Glutamatergic neuron (in vitro differentiated cells): ENCODE measurements at places on chromosomes 5 and 9. TPM values are rescaled to one million over a fixed set of nuclear protein-coding genes. Genes with fewer than 3 reads are reported as not detected.

DNA sequence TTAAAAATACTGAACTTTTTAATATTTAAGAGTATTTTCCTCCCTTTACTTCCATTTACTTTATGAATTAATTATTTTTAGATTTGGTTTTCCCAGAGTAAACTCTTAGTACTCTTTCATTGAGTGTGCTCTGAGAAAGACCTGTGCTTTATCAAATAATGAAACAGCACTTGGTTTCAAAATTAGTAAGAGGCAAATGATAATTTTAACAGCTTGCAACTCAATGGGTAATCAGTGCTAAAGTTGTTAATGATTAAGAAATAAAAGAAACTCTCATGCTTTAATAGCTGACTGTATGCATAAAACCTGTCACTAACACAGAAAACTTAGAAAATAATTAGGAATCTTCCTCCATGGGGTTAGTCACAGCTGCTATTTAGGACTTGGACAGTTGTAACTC is 244.4 kb downstream of the RFX3 start:
- peaks cover 19% of the 10 kb centered on the region for H3K4me1 ChIP-seq
- H3K36me3 ChIP-seq = no peaks in the 10 kb centered on the region
- H3K4me3 ChIP-seq = no peak overlapping the region
- H3K27me3 ChIP-seq = no peaks in the 10 kb centered on the region
- no peak for DNase-seq
- no peak overlapping the region for H3K27ac ChIP-seq

DNA sequence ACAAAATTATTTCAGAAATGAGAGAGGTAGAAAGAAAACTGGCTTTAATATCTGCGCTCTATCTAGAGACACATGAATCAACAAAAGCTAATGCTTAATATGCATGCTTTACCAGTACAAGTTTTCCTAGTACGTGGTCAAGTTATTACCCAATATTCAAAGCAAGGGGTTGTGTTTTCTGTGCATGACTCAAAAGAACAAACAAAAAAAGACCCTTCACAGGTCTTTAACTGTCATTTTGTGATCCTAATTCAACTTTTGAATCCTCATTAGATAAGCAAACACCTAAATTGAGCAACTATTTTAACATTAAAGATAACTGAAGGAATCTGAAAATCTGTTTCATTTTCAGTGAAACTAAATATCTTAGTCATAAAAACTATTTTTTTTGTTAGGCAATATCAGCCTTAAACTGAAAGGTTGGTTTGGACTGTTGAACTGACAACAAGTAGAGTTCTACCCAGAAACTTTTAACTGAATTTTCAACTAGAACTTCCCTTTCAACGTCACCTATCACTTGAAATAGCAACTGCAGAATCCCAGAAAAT is 12.5 kb downstream of the ST8SIA4 start:
- no peak for DNase-seq
- H3K4me3 ChIP-seq = no peak overlapping the region

DNA sequence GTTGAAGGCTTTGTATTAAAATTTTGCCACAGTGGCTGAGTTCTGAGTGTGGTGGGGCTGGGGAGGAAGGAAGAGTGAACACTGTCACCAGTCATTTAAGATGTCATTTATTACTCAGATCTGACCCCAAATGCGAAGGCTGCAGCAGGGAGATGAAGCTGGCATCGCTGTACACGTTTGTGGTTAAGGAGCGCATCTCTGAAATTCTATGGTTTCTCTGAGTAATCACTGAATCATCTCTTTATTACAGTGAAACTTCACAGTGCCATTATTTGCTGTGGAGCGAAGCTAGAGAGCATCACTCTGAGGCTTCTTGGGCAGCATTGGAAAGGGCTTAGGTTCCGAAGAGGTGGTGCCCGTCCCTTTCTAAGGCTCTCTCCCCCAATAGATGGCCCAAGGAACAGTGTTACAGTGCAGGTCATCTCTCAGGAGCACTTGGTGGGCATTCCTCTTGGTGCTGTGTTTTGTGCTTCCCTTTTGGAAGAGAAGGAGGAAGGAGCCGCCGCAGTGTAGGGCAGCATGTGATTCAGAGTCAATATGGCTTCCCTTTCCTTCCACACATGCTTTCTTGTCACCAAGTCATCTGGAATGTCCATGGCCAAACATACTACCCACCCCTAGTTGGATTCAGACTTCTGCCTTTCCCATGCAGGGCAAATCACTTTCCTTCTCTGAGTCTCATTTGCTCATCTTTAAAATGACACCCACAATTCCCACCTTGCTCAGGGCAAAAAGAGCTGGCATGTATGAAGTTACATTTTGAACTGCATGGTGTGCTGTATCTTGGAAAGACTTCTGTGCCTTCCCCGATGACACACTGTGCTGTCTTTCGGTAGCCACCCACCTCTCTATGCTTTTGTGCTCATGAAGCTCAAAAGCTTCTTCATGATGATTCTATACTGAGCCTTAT is 9.3 kb upstream of the TEX48 start:
- peaks cover 2% of the 10 kb centered on the region for H3K27me3 ChIP-seq
- DNase-seq = no peak
- H3K4me3 ChIP-seq = no peak overlapping the region

Gene PTGR1
- 23.4 TPM for total RNA-seq

DNA sequence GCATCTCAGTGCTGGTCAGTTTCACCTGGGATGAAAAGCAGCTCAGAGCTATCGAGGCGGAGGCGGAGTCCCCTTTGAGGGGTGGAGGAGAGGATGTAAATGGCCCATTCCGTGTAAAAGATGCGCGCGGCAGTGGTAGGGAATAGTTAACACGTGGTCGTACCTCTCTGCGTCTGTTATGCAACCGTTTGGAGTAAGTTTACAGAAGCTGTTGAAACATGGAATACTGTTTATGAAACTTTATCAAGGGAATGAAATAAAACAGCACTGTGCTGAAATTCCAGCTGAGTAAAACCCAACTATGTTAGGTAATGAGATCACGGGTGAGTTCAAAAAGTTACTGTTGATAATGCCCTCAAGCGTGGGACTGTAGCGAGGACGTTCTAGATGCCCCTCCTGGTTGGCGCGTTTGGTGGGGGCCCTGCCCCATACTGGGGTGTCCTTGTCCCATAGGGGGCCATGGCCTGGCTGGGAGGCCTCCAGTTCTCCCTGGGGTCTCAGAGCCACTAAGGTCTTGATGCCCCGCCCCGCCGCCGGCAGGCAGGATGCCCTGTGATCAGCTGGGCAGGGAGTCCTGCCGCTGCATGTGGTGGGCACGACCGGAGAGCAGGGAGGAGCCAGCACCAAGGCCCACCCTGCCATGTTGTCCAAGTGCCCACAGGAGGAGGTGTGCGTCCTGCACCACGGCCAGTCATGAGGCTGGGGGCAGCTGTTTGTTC is 90.9 kb downstream of the COL5A1 start:
- peaks cover 10% of the 10 kb centered on the region for H3K36me3 ChIP-seq
- no peak overlapping the region for H3K4me3 ChIP-seq
- H3K4me1 ChIP-seq = peaks cover 6% of the 10 kb centered on the region
- H3K27me3 ChIP-seq = peaks cover 6% of the 10 kb centered on the region

DNA sequence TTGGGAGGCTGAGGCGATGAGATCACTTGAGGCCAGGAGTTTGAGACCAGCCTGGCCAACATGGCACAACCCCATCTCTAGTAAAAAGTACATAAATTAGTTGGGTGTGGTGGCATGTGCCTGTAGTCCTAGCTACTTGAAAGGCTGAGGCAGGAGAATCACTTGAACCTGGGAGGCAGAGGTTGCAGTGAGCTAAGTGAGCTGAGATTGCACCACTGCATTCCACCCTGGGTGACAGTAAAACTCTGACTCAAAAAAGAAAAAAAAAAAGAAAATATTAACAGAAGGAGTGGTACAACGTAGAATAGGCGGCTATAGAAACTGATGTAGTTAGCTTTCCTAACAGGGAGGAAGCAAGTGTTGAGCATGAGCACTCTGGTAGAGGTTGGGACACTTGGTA is 59.9 kb downstream of the PBX3 start:
- peaks cover 2% of the 10 kb centered on the region for H3K27me3 ChIP-seq
- H3K27ac ChIP-seq = no peak overlapping the region
- no peaks in the 10 kb centered on the region for H3K36me3 ChIP-seq
- no peak overlapping the region for H3K4me3 ChIP-seq
- no peak for DNase-seq

Gene MELK
- 7.2 TPM for total RNA-seq

DNA sequence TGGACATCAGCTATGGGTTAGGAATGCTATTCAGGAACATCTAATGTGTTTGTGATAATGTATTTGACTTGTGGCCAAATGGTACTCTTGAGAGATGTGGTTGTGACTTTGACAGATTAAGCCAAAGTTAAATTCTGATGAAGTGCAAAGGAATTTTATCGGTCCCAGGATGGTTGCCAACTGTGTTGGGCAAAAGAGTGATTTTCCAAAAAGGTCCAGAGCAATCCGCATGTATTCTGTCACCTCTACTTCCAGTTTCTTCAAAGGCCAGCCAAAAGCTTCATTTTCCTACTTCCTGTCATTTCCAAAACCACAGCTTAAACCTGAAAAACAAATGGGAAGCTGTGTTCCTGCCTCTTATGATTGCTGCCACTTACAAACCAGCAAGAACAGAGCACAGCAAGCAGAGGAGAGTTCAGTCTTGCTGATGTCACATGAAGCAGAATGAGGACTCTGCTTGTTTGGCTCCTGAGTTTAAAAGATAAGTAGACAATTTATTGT is 59.8 kb downstream of the MARCHF3 start:
- no peaks in the 10 kb centered on the region for H3K27me3 ChIP-seq
- no peak for DNase-seq
- no peaks in the 10 kb centered on the region for H3K36me3 ChIP-seq

- no peaks in the 10 kb centered on the region for H3K36me3 ChIP-seq
- DNase-seq = no peak
- no peak overlapping the region for H3K4me3 ChIP-seq
- H3K4me1 ChIP-seq = peaks cover 6% of the 10 kb centered on the region
- no peak overlapping the region for H3K27ac ChIP-seq
These were observed 61.4 kb downstream of the UGCG start for GRCh38 chr9:111957856-111958631.
